ENCODE measurements at places on chromosomes 3 and 15.

- no peak for DNase-seq
These were observed 317 bp downstream of the ROBO2 start for GRCh38 chr3:77040216-77040615.

GRCh38 chr15:44010089-44010488, 183.3 kb downstream of the WDR76 start:
- DNase-seq, result peak; percentile 22

- DNase-seq, result no peak
These were observed 3.0 kb downstream of the CYP8B1 start for GRCh38 chr3:42872718-42873117.

GRCh38 chr3:42755681-42756578, 17.1 kb downstream of the CCDC13 start:
- no peak for DNase-seq

GRCh38 chr3:12748477-12748876, 10.6 kb downstream of the TMEM40 start:
- no peak for DNase-seq

DNA sequence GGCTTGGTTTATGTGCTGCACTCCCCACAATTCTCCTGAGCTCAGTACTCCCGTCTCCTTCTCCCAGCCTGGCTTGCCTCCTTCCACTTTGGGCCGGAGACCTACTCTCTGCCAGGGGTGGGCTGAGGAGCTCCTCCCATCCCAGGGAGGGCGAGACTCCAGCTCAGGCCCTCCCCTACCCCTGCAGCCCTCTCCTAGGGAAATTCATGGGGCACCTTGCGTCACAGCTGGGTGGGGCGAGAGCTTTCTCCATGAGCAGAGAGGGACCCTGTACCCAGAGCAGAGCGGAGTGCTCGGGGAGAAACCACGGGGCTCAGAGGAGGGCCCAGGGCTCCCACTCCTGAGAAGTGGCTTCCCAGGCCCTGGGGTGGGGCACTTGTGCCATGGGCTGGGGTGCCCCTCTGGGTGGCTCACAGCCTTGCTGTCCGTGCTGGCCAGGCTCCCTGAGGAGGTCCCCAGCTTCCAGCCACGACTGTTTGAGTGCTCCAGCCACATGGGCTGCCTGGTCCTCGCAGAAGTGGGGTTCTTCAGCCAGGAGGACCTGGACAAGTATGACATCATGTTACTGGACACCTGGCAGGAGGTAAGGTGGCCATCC, 13.3 kb downstream of the VILL start:
- DNase-seq, result no peak

DNA sequence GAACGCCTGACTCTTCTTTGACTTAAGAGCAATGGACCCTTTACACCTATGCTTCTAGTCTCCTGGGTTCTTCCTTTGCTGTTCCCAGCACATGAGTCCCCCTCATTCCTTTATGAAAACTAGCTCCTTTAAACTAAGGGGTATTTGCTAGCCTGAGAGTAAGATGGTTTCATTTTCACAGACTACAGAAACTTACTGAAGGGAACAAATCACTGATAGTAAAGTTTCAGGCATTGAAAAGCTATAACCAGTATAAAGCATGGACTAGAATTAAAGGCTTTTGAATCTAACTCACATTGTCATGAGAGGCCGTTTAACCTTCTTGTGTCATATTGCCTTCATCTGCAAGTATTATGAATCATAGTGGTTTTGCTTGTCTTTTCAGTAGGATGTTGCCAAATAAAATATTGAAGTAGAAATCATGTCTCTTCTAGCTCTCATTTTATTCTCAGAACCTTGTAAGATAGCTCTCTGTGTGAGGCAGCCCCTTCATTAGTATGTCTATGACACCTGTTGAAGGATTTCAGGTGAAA, 765.9 kb downstream of the NR2F2 start:
- no peak for DNase-seq

DNA sequence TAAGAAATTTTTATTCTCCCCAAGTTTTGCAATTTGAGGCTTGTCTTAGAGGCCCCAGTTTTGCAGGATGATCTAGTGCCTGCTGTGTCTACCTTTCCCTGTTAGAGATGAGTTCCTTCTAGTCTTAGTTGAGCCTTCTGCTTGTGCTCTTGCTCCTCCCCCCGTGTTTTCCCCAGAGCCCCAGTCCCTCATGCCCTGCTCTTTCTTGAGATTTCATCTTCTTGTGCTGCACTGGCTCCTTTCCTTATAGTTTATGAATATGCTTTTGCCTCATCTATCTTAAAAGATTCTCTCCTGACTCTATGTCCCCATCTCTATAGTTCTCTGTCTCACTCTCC, 4.7 kb downstream of the GAP43 start:
- no peak for DNase-seq

DNA sequence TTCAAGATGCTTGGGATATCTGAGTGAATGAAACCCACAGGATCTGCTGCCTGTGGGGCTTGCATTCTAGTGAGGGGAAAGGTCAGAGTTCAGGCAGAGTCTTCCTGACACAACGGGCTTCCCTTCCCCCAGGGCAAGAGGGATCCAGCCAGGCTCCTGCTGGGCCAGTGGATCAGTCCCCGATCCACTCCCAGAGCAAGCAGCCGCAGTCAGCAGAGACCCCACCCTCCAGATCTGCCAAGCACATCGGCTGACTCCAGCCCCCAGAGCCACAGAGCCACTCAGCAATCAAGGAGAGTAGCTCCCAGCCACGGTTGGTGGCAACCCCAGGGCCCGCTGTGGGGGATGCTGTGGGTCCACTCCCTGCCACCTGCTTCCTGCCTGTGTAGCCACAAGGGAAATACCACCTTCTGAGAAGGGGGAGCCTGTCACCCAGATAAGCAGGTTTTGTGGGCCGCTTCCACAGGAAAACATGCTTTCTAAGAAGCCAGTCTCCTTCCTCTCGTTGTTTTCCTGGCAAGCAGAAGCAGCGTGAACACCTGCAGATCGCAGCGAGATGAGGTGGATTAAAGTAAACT, 44.9 kb downstream of the CPN2 start:
- peak; percentile 82 for DNase-seq

DNA sequence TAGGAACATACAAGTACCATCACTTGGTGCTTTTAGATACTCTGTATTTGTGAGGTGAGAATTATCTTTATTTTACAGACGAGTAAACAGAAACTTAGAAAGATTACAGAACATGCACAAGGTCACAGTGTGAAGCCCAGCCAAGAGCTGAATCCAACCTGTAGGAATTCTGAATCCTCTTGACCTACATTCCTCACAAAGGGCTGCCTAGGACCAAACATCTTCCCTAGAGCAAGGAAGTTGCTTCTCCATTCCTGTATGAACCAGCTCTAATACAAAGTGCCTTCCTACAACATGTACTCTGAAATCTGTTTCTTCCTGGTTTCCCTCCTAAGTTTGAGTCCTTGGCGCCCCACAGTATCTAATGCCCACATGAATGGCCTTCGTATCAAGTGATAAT, 2.9 kb downstream of the HDGFL3 start:
- no peak for DNase-seq

- no peak for DNase-seq
These were observed 58.6 kb downstream of the SIDT1 start for GRCh38 chr3:113590983-113591382.

GRCh38 chr3:130795396-130795795, 48.8 kb upstream of the PIK3R4 start:
- no peak for DNase-seq

GRCh38 chr3:195868866-195869412, 39.4 kb downstream of the TNK2 start:
- no peak for DNase-seq
